ENCODE measurements at places on chromosomes 16 and 17. TPM values are rescaled to one million over a fixed set of nuclear protein-coding genes. Genes with fewer than 3 reads are reported as not detected.

- no peak for DNase-seq
Measured at GRCh38 chr17:17183744-17184143, 22.4 kb downstream of the PLD6 start.

DNA sequence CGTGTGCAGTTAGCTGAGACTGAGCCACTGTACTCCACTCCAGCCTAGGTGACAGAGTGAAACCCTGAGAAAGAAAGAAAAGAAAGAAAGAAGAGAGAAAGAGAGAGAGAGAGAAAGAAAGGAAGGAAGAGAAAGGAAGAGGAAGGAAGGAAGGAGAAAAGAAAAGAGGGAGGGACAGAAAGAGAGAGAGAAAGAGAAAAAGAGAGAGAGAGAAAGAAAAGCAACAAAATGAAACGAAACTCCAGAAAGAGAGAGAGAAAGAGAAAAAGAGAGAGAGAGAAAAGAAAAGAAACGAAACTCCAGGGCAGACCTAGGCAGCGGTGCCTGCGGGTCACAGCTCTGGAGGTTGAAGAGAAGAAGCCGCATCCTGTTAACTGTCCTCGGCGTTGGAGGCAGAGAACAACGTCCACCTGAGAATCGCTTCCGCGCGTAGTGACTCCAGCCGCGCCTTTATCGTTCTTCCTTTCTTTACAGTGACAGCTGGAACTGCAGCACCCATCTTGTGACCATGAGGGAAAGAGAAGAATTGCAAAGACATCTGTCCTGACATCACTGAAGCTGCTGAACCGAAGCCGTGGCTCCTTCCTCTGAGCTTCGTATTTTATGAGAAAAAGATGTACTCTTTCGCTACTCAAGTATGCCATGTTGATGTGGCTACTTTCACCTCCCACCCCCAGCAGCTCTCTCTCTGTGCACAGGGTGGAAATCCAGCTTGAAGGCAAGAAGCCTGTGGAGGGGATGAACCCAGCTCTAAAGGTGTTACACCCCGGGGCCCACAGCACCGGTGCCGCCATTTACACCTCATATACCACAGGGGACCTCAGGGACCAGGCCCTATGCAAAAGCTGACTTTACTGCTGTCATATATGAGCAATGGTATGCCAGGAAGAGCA lies 56.9 kb upstream of the DOC2B start:
- no peak for DNase-seq

GRCh38 chr16:87410968-87411367 lies 18.8 kb downstream of the MAP1LC3B start:
- DNase-seq: no peak

- peak; percentile 38 for DNase-seq
Measured at GRCh38 chr16:87895641-87896141, 26.4 kb upstream of the SLC7A5 start.

GRCh38 chr17:2184993-2185931 lies 118.3 kb downstream of the SMG6 start:
- no peak for DNase-seq

- DNase-seq: no peak
Measured at GRCh38 chr17:74777901-74778515, 1.9 kb upstream of the NAT9 start.

DNA sequence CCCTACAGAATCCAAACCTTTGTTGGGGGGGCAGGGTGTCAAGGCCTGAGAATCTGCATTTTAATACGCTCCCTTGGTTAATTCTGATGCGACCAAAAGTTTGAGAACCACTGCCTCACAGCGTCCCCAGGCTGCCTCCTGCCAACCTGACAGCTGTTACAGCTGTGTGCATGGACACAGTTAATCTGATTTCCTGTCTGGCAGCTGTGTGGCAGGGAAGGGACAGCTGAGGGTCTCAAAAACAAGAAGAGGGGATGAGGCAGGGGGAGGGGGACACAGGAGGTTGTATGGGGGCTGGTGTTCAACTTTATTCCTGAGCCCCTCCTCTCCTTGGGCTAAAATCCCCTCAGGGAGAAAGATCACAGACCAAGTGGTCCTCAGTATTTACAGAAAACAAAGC lies 17.5 kb downstream of the HDAC5 start:
- DNase-seq: no peak

DNA sequence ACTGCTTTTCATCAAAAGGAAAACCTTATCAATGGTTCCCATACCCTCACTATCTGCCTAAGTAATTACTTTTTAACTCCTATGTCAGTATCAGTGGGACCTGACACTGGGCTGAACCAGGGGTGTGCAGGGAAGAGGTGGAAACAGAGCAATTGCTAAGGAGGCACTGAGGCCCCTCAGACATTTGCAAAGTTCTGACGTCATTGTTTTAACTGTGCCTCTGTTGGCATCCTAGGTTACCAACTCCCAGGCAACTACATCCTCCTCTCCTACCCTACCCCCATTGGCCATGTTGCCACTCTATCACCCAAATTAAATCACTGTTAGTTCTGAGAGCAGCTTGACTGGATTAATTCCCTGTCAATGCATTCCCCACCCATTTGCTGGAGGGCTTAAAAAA lies 8.0 kb upstream of the WWOX start:
- DNase-seq: no peak

ARL16 gene
- 35.7 TPM for total RNA-seq

Measured in testis (tissue), 5 donors.